Osteoblast (primary cell): ENCODE measurements at places on chromosomes 13 and 19. TPM values are rescaled to one million over a fixed set of nuclear protein-coding genes. Genes with fewer than 3 reads are reported as not detected.

- H3K27me3 ChIP-seq, result no peaks in the 10 kb centered on the region
- no peak overlapping the region for H3K27ac ChIP-seq
Measured at GRCh38 chr13:96637039-96637438, 357.2 kb downstream of the OXGR1 start.

DNA sequence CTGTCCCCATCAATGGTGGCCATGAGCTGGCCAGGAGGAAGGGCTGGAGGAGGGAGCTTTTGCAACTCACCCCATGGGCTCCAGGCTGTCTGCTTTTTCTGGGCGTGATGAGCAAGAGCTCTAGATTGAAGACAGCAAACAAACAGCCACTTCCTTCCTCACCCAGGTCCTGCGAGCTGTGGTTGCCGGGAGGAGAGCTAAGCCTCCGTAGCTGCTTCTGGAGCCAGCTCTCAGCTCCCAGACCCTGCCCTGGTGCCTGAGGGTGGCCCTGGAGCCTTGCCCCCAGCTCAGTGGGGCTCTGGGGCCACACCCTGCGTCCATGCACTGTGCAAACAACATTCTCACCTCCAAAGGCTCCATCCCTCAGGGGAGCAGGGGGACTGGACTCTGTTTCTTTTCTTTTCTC, 6.2 kb downstream of the MYO1F start:
- no peak overlapping the region for H3K27ac ChIP-seq
- H3K27me3 ChIP-seq, result no peaks in the 10 kb centered on the region
- H3K36me3 ChIP-seq, result no peaks in the 10 kb centered on the region
- peaks cover 22% of the 10 kb centered on the region for H3K4me1 ChIP-seq
- DNase-seq, result peak; percentile 92

- H3K4me1 ChIP-seq, result no peaks in the 10 kb centered on the region
- peak; percentile 29 for DNase-seq
- H3K4me3 ChIP-seq, result no peak overlapping the region
- H3K27me3 ChIP-seq, result no peaks in the 10 kb centered on the region
- H3K36me3 ChIP-seq, result no peaks in the 10 kb centered on the region
Measured at GRCh38 chr13:51782026-51782710, 21.8 kb downstream of the DHRS12 start.

GRCh38 chr19:38648769-38649304, 1.4 kb downstream of the ACTN4 start:
- H3K36me3 ChIP-seq, result peaks cover 3% of the 10 kb centered on the region
- DNase-seq, result peak; percentile 73
- no peaks in the 10 kb centered on the region for H3K27me3 ChIP-seq
- H3K27ac ChIP-seq, result peak overlapping the region; percentile 98

DNA sequence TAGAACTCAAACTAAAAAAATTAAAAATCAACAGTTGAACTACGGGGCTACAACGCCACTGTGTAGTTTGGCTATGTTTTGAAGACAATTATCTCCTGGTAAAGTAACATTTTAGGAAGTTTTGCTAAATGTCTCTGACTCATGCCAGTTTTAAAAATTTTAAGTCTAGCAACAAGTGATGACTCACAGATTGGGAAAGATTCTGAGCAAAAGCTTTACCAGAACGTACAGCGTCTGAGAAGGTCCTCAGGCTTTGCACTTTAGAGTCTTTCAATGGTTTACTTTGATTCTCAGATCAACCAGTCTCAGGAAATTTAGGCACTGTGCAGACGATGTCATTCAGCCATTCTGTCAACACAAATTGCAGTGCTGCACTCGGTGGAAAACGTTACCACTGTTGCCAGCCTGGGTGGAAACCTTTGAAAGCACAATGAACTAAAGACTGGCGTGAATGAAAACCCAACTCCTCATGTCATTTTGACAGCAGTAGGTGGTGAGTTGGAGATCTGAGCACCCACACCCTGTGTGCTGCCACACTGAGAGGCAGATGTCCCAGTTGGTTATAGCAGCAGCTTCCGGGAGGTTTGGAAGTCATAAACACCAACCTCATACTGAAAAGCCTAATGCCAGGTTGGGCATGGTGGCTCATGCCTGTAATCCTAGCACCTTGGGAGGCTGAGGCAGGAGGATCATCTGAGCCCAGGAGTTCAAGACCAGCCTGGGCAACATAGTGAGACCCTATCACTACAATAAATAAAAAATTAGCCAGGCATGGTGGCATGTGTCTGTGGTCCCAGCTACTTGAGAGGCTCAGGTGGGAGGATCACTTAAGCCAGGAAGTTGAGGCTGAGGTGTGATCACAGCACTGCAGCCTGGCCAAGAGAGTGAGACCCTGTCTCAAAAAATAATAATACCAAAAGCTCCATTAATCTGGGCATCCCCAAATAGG, 6.3 kb upstream of the WTIP start:
- peak overlapping the region; percentile 53 for H3K27ac ChIP-seq
- H3K27me3 ChIP-seq, result no peaks in the 10 kb centered on the region
- peaks cover 33% of the 10 kb centered on the region for H3K36me3 ChIP-seq
- DNase-seq, result peak; percentile 95
- H3K4me1 ChIP-seq, result peaks cover 24% of the 10 kb centered on the region

GRCh38 chr19:10206226-10206885, 11.6 kb upstream of the DNMT1 start:
- H3K36me3 ChIP-seq, result no peaks in the 10 kb centered on the region
- DNase-seq, result peak; percentile 93
- H3K4me1 ChIP-seq, result peaks cover 18% of the 10 kb centered on the region
- H3K27ac ChIP-seq, result peak overlapping the region; percentile 65

DNA sequence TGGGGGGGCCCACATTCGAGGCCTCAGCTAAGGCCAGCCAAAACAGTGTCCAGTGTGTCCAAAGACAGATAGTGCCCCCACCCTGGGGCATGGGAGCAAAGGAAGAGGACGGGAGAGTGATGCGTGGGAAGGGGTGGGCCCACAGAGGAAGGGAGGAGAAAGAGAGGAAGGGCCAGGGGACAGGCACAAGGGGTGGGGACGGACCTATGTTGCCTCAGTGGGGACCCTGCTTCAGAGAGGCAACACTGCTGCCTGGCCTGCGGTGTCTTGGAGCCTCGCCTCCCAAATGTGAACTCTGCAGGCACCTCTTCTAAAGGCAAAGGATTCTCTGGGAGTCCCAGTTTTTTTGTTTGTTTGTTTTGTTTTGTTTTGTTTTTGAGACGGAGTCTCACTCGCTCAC, 230.2 kb upstream of the MAB21L1 start:
- H3K27ac ChIP-seq, result no peak overlapping the region
- no peaks in the 10 kb centered on the region for H3K27me3 ChIP-seq
- no peak overlapping the region for H3K4me3 ChIP-seq
- H3K4me1 ChIP-seq, result no peaks in the 10 kb centered on the region

The SAMD4B gene
- 85.0 and 85.5 TPM in 2 replicates for total RNA-seq

The ZSCAN5A gene
- 4.3 and 6.8 TPM in 2 replicates for total RNA-seq

The CASP14 gene
- total RNA-seq, result not detected in 2 replicates
